ENCODE measurements at places on chromosomes 6 and 20. TPM values are rescaled to one million over a fixed set of nuclear protein-coding genes. Genes with fewer than 3 reads are reported as not detected.
A peak's percentile ranks its signal among the peaks of the same experiment; 100 is the strongest.

Gene TRIM10
- polyA plus RNA-seq, result not detected

Gene EFCAB8
- not detected for polyA plus RNA-seq

Gene NR2E1
- not detected for polyA plus RNA-seq

Gene OLIG3
- not detected for polyA plus RNA-seq

Gene VPS52
- polyA plus RNA-seq, result 63.2 TPM

Gene MYO6
- 4.7 TPM for polyA plus RNA-seq

Gene LHFPL5
- polyA plus RNA-seq, result not detected

Gene C6orf163
- polyA plus RNA-seq, result 0.78 TPM

Gene PCED1A
- polyA plus RNA-seq, result 12.7 TPM

GRCh38 chr6:90079560-90080490 lies 185.6 kb downstream of the GJA10 start:
- no peak for DNase-seq

DNA sequence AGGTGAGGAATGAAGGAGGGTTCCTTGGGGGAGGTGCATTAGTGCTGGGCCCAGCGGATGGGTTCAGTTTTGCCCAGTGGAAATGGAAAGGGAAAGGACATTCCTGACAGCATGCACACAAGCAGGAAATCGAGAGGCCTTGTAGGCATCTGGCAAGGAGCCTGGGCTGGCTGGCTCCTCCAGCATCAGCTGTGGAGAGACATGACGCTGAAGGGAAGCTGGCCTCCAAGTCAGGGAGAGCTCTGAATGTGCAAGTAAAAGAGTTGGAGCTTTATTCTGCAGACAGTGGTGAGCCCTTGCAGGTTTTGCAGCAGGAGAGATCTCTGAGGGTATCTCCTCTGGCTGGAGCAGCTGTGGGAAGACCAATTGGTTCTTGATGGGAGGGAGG lies 154.3 kb downstream of the MRPL14 start:
- peak; percentile 60 for DNase-seq

- no peak for DNase-seq
These were observed 36.1 kb upstream of the NOL4L start for GRCh38 chr20:32621071-32621890.

DNA sequence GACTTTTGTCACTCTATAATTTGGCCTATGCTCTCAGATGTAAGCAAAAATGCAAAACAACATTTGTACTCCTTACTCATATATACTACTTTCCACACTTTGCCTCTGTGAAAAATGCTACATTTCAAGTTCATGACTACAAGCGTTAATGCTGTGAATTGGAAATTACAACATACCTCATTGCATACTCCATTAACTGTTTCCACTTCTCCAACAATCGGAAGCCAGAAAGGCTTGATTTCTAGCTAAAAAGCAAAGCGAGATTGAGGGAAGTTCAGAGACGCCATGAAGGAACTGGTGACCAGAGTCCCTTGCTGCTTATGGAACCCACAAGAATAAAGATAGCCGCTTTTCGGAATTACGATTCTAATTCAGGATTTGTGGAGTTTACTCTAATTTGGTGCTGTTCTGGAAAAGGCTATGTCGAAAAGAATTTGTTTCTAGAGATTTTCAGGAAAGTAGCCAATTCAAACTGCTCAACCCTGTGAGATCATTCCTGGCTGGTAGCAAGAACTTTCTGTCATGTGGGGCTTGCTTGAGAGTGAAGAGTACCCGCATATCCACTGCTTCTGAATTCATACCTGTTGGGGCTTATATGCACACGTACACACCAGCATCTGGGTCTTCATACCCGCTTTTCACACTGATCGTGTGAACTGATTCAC lies 98.0 kb upstream of the CITED2 start:
- DNase-seq, result no peak

DNA sequence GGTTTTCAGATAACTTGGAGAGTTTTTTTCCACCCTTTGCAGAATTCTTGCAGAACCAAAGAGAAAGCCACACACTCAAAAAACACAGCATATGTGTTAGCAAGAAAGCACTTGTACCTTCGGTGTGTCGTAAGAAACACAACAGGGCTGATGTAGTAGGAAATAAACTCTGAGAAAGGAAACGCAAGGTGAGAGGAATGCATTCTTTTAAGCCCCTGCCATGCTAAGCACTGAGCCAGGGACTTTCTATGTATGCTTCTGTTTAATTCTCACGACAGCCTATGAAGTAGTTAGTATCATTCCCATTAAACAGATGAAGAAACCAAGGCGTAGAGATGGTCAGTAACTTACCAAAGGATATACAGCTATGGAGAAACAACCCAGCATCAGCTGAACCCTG lies 23.1 kb downstream of the NEDD9 start:
- no peak for DNase-seq

DNA sequence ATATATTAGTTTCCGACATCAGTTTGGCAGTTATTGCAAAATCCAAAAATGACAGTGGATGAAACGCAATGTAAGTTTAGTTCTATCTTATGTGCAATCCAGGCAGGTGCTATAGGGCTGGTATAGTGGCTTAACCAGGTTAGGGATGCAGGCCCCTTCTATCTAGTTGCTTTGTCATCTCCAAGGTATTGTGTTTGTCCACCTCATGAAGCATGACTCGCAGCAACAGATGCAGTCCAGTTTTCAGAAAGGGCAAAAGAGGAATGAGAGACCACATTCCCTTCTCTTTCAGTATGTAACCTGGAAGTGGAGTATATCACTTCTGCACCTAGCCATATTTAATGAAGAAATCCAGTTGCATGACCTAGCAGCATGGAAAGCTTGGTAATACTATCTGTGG lies 59.7 kb downstream of the PKIB start:
- DNase-seq, result no peak

- no peak for DNase-seq
These were observed 61.7 kb downstream of the UTRN start for GRCh38 chr6:144346719-144347447.

DNA sequence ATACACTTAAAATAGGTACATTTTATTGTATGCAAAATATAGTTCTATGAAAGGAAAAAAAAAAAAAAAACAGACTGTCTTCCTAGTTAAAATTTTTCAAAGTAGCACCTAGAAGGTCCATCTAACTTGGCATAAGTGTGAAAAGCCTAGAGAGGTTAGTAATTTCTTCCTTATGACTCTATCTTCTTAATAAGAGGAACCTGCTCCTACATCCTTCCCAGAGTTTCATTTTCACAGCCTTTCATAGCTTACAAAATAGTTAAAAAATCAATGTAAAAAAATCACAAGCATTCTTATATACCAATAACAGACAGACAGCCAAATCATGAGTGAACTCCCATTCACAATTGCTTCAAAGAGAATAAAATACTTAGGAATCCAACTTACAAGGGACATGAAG lies 28.8 kb downstream of the OGFRL1 start:
- no peak for DNase-seq

- DNase-seq, result no peak
These were observed 4.7 kb upstream of the ECHDC1 start for GRCh38 chr6:127348028-127348661.

- DNase-seq, result no peak
These were observed 97.1 kb upstream of the TOP1 start for GRCh38 chr20:40931410-40932044.

GRCh38 chr20:6418732-6419131 lies 295.9 kb upstream of the FERMT1 start:
- DNase-seq, result no peak

DNA sequence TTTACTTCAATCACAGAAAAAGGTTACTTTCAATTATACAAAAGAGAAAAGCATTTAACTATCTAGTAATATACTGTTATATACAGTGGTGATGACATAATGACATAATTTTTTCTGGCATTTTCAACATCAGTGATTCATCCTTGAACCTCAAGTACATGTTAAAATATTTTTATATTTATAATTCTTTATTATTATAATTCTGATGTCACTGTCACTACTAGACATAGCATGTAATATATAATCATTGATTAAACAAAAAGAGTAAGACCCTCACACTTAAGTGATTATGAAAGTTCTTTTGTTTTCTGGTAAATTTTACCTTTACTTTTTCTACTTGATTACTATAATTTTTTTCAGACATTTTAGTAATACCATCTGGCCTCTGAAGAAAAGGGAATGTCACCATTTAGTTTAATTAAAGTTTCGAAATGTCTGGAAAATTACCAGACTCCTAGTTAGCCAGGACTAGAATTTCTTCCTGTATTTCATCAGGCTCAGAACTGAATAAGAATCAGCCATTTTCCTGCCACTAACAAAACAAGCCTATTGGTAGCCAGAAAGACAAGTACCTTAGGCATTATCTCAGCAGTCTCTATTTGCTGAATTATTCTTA lies 71.5 kb downstream of the FILIP1 start:
- no peak for DNase-seq

DNA sequence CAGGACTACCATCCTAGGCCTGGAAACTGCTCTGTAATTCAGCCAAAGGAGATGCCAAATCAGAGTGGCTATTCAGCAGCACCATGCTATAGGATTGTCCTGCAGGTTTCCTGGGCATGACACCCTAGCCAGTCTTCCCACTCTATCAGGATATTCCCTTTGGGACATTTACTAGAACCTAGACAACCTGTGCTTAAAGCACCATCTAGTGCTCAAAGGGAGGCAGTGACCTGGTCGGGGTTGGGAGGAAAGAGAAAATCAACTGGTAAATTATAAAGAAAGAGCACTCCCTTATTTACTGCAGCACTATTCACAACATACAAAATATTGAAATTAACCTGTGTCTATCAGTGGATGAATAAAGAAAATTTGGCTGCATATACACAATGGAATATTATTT lies 67.2 kb upstream of the SMLR1 start:
- DNase-seq, result no peak

- no peak for DNase-seq
These were observed 592 bp downstream of the SAPCD1 start for GRCh38 chr6:31762878-31763618.

DNA sequence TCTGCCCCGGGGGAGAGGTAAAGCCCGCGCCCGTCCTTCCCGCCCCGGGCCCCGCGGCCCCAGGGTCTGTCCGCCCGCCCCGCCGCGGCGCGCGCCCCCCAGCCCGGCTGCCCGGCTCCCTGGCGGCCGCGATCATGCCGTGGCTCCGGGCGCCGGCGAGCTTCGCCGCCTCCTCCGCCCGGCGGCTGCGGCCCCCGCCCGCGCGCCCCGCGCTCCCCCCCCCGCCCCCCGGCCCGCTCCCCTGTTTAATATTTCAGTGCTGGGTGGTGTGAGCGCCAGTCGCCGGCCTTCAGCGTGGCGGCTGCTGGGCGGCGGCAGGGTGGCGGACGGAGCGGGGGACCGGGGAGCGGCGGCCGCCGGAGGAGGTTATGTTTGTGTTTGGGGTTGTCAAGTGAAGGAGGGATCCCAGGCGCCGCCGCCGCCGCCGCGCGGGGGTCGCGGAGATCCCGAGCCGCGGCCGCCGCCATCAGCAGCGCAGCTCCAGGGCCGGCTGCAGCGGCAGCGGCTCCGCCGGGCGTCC lies at the start of gene HIVEP1:
TSS of gene HIVEP1 (plus strand) at position 275 of the 520 bp plus-strand sequence. CDS start 3,317 bp downstream, outside the sequence.
- no peak for DNase-seq
